OCI-LY7 (cell line): ENCODE measurements at places on chromosomes 4 and X.
A peak's percentile ranks its signal among the peaks of the same experiment; 100 is the strongest.

DNA sequence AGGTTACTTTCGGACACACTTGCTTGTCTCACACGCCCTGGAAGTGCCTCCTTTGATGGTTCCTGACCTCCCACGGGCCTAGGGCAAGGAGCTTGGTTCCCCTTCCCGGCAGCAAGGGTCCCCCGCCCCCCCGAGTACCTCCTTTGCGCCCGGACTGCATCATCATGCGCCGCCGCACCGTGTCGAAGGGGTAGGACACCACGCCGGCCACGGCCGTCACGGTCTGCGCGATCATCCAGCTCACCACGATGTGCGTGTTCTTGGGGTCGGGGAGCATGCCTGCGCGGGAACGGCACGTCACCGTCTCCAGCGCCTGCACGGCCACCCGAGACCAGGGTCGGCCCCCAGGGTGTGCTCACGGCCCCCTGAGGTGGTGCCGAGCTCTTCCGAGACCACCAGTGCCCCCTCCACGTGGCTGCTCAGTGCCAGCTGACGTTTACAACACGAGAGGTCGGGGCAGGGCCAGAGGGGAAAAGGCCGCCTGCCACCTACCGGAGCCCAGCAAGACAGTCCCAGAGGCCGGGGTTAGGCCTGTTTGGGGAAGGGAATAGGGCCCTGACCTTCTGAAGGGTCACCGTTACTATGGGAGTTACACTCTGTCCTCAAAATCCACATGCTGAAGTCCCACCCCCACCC, 4.7 kb downstream of the SLC25A6 start:
- no peak for DNase-seq

GRCh38 chrX:47170861-47171692, 22.6 kb upstream of the UBA1 start:
- DNase-seq = no peak

DNA sequence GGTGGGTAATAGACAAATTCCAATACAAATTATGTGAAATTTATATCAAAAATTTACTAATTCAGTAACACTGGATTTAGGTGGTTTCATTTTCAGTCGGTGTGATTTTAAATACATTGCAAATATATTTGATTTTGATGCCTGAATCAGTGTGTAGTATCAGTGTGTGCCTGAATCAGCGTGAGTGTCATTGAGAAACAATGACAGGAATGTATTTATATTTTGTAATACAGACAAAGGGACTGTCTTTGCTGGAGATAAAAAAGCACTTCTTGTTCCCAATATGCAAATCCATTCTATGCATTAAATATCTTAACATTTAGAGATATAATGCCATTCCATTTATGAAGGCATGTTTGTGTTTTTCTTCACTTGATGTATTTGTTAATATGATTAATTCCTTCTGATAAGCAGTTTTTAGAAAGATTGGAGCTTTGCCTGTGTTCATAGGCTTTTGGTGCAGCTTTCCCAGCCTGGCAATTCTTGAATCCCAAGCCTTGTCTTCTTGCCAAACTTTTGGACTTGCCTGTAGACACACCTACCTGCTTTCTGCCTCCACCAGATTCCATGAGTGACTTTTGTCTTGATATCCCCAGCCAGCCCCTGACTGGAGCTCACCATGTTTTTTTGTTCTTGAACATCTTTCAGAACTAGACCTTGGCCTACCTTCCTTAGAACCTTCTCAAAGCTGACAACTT, 243.8 kb downstream of the ADGRL3 start:
- DNase-seq = no peak

DNA sequence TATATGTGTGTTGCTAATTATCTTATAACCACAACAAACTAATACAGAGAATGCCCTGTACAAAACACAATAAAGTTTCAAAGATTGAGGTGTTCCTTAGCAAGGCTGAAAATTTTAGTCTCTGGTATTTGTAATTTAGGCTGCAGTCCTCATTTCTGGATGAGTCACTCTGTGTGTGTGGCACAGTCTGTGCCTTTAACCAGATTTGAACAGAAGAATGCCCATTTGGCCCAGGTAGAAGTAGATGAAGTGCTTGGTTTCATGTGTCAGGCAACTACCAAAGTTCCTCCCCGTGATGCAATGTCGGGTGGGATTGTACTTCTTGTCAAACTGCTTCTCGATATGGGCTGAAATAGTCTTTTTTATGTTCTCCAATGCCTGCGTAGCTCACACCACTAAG, 91.6 kb upstream of the H2AZ1 start:
- no peak for DNase-seq

DNA sequence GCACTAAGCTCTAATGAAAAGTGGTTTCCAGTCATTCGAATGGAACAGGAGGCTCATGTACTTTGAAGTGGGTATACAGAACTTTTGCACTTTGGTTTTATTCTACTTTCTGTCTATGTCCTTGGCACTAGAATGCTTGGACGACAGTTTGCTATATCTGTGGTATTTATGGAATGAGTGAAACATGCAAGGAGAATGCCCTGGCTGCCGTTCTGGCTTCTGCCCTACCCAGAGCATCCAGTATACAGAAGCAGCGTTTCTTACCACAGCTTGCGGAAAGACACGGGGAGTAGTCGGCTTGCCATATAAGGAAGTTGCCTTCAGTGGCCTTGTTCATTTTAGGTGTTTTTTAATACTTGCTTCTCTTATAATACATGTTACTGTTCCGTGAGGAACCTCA, 98.0 kb downstream of the TBL1X start:
- DNase-seq = no peak

- no peak for DNase-seq
These were observed 5.1 kb upstream of the PLCXD1 start for GRCh38 chrX:275967-276580.

DNA sequence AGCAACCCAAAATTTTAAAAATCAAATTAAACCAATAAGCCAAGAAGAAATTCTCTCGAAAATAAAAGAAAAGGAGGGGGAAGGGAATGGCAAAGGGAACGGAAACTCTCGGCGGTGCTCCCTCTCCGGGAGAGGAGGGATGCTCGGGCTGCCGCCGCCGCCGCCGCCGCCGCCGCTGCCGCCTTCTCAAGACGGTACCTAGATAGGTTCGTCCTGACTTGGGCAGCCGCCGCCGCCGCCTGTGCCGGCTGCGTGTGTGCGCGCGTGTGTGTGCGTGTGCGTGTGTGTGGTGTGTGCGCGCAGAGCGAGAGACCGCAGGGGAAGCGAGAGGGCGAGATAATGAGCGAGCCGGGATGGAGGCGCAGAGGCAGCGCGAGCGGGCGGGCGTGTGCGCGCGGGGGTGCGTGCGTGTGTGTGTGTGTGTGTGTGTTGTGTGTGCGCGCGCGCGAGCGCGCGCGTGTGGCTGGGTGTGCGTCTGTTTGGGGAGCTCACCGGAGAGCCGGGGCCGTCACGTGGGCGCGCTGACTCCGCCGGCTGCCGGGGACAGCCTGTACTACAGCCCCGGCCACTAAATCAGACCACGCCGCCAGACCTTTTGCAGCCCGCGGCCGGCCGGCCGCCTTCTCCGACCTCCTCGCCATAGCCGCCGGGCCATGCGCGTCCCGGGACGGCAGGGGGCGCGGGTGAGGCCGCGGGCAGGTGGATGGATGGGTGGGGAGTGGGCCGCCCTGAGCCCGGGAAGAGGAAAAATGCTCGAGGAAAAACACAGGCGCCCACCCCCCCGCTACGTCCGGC, 111.6 kb downstream of the DHX15 start:
- peak; percentile 61 for DNase-seq

DNA sequence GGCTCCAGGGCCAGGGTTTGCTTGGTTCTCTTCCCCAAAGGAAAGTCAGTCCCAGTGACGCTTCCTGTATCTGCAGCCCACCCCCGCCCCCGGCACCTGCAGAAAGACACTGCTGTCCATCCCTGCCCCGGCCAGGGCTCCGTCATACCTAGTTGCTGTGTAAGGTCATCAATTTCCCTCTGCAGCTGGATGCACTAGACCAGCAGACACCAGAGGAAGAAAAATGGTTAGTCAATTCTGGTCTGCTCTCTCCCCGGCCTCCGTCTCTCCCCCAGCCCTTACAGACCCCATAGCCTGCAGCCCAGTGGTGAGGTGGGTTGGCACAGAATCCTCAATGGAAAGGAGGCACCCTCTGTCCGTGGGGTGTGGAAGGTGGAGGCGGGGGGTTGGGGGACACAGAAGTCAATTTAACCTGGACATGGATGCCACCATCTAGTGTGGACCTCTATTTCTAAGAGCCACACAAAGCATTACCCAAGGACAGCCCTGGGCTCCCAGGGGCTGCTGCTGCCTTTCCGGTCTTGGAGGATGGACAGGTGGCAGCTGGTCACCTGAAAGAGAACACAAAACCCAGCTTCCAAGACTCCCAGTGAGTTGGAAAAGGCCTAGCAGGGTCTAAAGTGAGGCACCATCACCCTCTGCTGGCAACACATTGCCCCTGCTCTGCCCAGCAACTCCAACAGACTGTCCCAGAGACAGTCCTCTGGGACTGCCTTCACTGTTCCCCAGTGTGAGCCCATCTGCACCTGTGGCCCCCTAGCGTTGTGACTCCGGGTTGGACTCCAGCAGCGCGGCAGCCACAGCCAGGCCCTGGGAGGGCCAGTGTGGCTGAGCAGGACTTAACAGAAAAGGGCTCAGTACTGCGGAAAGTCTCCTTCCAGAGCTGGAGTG, 40.2 kb upstream of the NHSL2 start:
- peak; percentile 0 for DNase-seq

DNA sequence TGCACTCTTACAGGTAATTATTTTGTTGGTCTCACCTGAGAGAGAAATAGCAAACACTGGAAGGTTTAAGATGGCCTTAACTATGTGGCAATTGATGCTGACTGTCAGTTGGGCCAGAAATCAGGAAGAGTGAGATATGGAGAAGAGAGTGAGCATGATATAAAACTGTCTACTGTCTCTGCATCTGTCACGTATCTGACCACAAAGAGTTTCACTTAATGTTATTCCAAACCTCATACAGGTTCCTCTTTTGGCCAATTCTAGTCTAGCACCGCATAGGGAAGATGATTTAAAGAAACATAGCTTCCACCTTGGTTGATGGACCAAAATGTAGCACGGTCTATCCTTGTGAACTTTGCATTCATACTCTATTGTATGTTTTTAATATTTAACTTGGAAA, 381.0 kb upstream of the BOD1L1 start:
- DNase-seq = no peak

- no peak for DNase-seq
These were observed 344.3 kb downstream of the BCOR start for GRCh38 chrX:39753293-39753996.
